ENCODE measurements at places on chromosomes 6 and 20. TPM values are rescaled to one million over a fixed set of nuclear protein-coding genes. Genes with fewer than 3 reads are reported as not detected.

Gene FAM209A
- not detected for polyA plus RNA-seq

Gene EFCAB8
- 0.08 TPM for polyA plus RNA-seq

Gene AGER
- 27.2 TPM for polyA plus RNA-seq

Gene WFDC8
- not detected for polyA plus RNA-seq

Gene FKBP1A
- 343 TPM for polyA plus RNA-seq

Gene NOX3
- 2.1 TPM for polyA plus RNA-seq

Gene CGAS
- polyA plus RNA-seq: 3.8 TPM
